Forelimb muscle (tissue), 1 donor: ENCODE measurements at places on chromosomes 16 and 17. TPM values are rescaled to one million over a fixed set of nuclear protein-coding genes. Genes with fewer than 3 reads are reported as not detected.

GRCh38 chr16:68202091-68202519 is 33.8 kb downstream of the ESRP2 start:
- peak; percentile 6 for DNase-seq

GRCh38 chr17:59786536-59787319 is 79.3 kb downstream of the VMP1 start:
- DNase-seq, result peak; percentile 52

DNA sequence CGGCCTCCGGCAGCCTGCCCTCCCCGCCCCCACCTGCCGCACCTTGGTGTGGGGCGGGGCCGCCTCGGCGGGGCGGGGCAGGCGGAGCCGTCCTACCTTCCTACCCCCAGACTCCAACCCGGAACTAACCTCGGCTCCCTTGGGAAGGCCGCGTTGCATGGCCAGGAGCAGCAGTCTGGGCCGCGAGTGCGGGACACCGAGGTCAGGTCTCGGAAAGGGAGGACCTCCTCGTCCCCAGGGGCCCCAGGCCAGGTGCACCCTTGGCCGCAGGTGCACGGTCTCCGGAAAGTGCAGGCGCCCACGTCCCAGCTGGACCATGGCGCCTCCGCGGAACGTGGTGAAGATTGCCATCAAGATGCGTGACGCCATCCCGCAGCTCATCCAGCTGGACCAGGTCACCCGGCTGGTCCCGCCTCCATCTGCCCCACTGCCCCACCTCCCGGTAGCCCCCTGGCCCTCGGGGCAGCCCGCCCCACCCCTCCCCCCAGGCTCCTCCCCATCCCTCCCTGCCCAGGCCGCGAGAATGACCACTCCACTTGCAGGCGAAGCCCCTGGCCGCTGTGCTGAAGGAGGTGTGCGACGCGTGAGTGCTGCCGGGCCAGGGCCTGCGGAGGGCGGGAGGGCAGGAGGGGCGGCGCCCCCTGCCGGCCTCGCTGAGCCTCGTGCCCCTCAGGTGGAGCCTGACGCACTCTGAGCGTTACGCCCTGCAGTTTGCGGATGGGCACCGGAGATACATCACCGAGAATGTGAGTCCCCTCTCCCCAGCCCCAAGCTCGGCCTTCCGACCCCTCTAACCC is at the start of gene ELMO3:
Gene ELMO3, plus strand, starts transcription at position 121 of the 797 bp plus-strand sequence. Its CDS starts 196 bp downstream, at position 317.
- DNase-seq, result no peak

- no peak for DNase-seq
These were observed 590 bp downstream of the ITGAX start for GRCh38 chr16:31355431-31356100.

DNA sequence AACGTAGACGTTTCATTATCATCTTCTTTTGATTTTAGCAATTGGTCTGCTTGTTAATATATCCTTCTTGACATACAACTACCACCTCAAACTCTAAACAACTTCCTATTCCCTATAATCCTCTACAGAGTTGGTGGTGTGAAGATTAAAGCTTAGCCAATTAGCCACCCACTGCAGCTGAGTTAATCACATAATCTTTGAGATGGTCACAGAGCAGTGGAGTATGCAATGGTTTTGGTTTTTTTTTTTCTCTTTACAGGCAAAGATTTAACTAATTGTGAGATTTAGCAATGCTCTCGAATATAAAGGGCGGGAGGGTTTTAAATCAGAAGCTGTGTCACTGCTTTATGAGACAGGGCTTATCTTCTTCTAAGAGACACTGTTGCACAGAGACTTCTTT is 37.0 kb downstream of the STX8 start:
- DNase-seq, result no peak

DNA sequence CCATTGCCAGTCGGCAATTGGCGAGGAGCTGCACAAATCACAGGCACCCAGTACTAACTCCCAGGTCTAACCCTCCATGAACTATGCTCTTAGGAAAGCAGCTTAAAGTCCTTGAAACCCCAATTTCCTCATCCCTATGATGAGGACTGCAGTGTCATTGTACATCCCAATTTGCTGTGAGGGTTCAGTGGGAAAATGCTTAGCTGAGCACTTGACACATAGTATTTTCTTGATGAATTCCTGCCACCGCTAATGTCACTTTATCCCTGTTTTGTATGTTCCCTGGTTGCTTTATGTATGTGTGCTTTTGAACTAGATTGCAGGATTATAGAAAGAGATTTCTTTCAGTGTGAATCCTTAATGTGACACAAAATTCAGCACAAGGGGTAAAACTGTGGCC is 161.5 kb upstream of the RBFOX1 start:
- no peak for DNase-seq

GRCh38 chr17:75902406-75902805 is 2.3 kb downstream of the MRPL38 start:
- DNase-seq, result no peak

GRCh38 chr17:73637866-73638265 is 6.4 kb downstream of the SDK2 start:
- DNase-seq, result no peak

- DNase-seq, result no peak
These were observed 443.6 kb downstream of the WWOX start for GRCh38 chr16:78543023-78543422.

DNA sequence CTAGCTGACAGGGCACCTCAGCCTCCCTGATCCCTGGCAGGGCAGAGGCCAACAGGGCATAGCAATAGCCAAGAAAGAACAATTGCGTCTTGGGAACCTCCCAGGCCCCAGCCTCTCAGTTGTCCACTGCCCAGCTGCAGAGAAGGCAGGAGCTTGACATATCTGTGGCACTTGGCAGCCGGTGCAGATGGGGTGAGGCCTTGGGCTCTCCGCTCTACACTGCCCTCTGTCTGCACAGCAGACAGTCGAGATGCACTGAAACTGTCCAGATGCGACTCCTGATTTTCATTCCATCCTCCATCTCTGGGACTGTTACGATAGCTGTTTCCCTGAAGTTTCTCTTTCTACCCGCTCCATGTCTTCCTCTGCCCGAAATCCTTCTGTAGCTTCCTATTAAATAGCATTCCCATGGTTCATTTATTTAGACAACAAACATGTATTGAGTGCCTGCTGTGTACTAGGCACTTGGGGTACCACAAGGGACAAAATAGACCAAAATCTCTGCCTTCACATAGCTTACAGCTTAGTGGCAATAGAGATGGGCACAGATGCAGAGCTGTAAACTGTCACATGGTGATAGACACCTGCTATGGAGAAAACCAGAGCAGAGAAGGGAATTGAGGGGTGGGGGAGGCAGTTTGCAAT is 3.3 kb downstream of the POLR3E start:
- no peak for DNase-seq

DNA sequence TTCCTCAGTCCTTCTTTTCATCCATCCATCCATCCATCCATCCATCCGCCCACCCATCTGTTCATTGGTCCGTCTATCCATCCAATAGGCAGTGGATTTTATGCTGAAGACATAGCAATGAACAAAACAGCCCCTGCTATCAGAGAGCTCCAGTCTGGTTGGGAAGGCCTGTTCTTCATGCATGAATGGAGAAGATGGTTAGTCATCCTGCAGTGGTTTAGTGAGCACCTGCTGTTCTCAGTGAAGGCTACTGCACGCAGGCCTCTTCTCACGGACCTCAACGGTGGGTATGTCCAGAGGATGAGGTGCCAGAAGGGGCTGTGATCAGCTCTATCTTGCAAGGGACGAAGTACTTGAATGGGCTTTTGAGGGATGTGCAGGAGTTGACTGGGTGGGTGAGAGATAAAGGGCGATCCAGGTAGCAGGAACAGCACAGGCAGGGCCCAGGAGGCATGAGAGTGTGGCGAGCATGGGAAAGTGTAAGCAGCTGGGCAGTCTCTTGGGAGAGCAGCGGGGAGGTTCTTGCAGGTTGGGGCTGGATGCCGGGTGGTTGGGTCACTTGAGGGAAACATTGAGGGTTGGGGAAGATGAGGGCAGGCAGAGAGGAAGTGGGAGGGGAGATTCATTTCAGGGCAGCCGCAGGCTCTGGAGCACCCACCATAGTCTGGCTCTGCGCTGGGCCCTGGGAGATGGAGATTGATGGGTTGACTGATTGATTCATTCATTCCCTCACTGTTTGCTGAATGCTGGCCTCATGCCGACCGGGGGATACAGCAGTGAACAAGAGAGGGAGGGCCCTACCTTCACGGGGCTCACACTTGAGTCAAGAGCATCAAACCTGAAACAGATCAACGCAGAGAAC is 115.0 kb upstream of the CIBAR2 start:
- DNase-seq, result no peak

GRCh38 chr17:8362651-8363332 is 13.7 kb downstream of the KRABD2 start:
- no peak for DNase-seq

GRCh38 chr16:86065711-86066110 is 166.7 kb downstream of the IRF8 start:
- DNase-seq, result no peak

- no peak for DNase-seq
These were observed 52.0 kb downstream of the MRM3 start for GRCh38 chr17:834136-834535.

DNA sequence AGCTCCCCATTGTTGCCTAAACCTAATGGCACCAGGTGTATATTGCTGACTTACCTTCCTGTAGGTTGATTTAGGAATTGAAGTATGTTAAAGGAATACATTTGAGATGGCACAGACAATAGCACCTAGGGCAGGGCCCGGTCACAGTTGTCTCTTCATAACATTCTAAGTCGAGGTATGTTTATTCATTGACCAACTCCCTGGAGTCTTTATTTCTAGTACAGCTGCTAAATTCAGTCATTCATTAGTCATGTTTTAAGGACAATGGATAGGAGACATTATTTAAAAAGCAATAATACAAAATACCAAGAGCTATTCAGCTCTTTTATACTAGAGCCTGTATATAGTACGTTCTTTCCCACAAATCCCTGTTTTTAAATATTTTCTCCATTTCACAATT is 369.5 kb upstream of the HSBP1 start:
- DNase-seq, result no peak

DNA sequence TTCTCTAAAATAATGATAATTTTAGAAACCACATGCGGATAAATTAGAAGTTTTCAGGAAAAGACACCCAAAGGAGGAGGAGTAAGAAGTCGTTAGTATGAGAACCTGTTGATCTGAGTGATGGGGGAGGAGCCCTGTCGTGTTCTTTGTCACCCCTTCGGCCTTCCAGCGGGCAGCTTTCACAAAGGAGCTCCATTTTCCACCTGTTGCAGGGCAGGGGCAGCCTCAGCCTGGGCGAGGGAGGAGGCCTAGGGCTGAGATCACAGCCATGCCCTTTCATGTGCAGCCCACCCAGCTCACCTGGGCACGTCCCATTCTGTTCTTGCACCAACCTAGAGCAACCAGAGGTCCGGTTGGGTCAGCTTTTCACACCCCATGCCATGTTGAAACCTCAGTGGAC is 5.3 kb downstream of the DUSP14 start:
- no peak for DNase-seq

DNA sequence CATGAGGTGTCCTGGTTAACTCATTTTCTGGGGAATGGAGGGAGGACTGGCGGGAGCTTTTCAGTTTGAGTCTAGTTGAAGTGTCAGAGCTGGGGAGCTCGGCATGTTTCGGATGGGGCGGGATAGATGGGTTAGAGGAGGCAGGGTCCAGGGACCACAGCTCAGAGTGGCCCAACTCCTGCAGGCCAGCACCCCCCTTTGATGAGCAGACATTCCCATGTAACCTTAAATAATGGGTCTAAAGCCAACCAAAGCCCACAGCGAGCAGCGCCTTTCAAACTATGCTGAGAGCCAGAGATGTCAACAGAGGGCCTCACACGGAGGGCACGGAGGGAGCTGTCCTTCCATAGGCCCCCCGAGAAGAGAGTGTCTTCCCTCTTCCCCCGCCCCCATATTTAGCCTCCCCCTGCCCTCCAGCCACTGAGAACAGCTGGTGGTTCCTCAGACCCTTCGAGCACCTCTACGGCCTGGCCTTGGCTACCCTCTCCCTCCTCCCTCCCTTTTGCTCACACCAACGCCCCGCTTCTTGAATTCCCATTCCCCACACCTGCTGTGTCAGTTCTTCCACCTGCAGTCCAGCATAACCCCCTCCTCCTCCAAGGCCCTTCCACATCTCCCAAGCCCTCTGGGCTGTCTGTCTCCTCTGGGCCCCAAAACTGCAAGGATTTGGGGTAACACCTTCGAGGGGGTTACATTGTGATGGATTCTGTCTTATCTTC is 21.8 kb downstream of the RAB11FIP4 start:
- DNase-seq, result no peak

- DNase-seq, result no peak
These were observed 189.9 kb downstream of the WWOX start for GRCh38 chr16:78289373-78289772.

DNA sequence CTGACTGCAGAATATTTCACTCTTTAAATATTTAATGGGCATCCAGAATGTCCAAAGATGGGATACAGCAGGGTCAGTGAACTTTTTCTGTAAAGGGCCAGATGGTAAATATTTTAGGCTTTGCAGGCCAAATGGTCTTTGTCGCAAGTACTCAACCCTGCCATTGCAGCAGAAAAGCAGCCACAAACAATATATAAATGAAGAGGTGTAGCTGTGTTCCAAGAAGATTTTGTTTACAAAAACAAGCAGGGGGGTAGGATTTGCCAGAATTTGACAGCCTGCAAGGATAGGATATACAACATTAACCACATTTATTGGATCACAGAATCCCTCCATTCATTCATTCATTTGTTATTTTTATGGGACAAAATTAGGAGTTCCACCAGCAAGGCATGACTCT is 435.0 kb upstream of the DYNLRB2 start:
- no peak for DNase-seq

DNA sequence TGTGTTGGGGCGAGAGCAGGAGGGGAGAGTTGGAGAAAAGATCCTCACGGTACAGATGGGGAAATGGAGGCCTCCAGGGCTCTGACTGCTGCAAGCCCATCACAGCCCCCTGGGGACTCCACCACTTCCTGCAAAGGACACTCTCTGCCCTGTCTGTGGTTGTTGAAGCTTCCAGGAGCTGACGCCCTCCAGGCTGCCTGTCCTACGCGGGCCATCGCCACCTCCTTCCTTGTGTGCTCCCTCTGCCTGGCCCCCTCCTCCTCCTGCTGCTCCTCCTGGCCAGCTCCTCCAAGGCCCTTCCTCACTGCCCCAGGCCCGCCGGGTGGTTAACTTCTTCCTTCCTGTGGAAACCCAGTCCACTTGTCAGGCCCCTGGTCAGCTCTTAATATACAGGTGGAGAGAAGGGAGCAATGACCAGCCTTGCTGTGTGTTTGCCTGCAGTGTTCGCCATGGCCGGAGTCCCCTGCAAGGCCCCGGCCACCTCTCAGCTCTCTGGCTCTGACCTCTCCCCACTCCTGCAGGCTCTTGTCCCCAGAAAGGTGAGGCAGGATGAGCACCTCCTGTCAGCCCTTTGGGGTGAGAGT is 18.4 kb upstream of the STAC2 start:
- DNase-seq, result no peak

GRCh38 chr17:56064506-56064905 is 88.8 kb upstream of the ANKFN1 start:
- DNase-seq, result no peak

GRCh38 chr16:72198771-72199201 is 26.8 kb upstream of the PMFBP1 start:
- DNase-seq, result no peak

The NPIPB6 gene
- polyA plus RNA-seq, result 2.0 TPM

The SALL1 gene
- not detected for polyA plus RNA-seq

The SOX15 gene
- polyA plus RNA-seq, result 1.7 TPM

The INCA1 gene
- 5.0 TPM for polyA plus RNA-seq

The KRT39 gene
- polyA plus RNA-seq, result 7.2 TPM

The TPSD1 gene
- 0.49 TPM for polyA plus RNA-seq

The KREMEN2 gene
- 4.0 TPM for polyA plus RNA-seq

The MSLN gene
- 0.34 TPM for polyA plus RNA-seq

The JUP gene
- polyA plus RNA-seq, result 31.0 TPM

The NOS2 gene
- polyA plus RNA-seq, result 2.3 TPM

The HAS3 gene
- 2.2 TPM for polyA plus RNA-seq

The NPIPA5 gene
- polyA plus RNA-seq, result 18.6 TPM

The HID1 gene
- polyA plus RNA-seq, result 5.9 TPM

The ELMO3 gene
- 1.1 TPM for polyA plus RNA-seq
